ENCODE measurements at places on chromosomes 11 and 22. TPM values are rescaled to one million over a fixed set of nuclear protein-coding genes. Genes with fewer than 3 reads are reported as not detected.

Gene GLB1L2
- polyA plus RNA-seq = 0.18 TPM

Gene PATE2
- not detected for polyA plus RNA-seq

DNA sequence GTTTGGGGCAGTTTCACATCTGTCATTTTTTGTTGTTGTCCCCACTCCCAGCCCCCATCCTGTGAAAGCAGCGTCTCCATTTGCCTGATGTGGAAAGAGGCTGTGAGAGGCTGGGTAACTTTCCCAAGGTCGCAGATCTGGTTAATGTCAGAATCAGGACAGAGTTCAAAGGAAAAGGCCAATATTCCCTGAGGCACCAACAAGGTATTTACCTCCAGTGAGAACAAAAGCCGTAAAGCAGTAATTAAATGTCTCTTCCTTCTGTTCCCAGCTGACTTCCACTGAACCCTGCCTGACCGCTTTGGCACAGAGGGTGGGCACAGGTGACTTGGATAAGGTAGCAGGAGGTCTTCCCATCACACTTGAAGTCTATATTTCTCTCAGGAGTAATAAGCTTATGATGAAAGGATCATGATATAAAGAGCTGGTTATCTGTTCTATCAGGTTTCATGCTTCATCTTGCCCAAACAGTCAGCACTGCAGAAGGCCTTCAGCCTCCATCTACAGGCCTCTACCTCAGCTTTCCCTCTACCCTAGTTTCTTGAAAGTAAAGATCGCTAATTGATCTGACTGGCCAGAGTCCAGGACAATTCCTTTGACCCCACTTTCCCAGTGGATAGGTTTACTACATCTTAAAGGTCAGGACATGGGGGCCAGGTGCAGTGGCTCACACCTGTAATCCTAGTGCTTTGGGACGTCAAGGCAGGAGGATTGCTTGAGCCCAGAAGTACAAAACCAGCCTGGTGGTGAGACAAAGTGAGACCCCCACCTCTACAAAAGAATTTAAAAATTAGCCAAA is 9.4 kb downstream of the C11orf91 start:
- DNase-seq = no peak

GRCh38 chr11:15938121-15938611 is 418.2 kb downstream of the SOX6 start:
- DNase-seq = no peak

- no peak for DNase-seq
Measured at GRCh38 chr22:48084041-48084728, 1321.7 kb downstream of the TBC1D22A start.

Gene MYEOV
- polyA plus RNA-seq = 3.6 TPM

- DNase-seq = no peak
Measured at GRCh38 chr11:42012271-42012670, 552.8 kb upstream of the LRRC4C start.

Gene VPS26B
- polyA plus RNA-seq = 48.8 TPM

DNA sequence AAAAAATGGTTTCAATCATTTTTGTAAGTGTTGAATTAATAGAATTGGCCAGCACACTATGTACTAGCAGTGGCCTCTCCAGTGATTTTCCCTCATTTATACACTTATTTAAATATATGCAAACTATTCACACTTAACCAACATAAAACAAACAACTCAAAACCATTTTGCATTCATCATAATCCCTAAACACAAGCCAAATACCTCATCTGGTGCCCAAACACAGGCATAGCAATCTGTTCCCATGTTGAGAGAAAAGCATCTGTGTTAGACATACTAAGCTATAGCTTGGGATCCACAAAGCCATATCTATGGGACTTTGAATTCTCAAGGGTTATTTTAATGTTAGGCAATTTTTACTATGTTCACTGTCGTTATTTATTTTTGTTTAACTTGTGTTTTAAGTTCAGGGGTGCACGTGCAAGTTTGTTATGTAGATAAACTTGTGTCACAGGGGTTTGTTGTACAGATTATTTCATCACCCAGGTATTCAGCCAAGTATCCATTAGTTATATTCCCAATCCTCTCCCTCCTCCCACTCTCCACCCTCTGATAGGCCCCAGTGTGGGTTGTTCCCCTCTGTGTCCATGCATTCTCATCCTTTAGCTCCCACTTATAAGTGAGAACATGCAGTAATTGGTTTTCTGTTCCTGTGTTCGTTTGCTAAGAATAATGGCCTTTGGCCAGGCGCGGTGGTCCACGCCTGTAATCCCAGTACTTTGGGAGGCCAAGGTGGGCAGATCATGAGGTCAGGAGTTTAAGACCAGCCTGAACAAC is 31.0 kb upstream of the RCN1 start:
- no peak for DNase-seq

- DNase-seq = no peak
Measured at GRCh38 chr11:39541945-39542351, 1917.5 kb downstream of the LRRC4C start.

DNA sequence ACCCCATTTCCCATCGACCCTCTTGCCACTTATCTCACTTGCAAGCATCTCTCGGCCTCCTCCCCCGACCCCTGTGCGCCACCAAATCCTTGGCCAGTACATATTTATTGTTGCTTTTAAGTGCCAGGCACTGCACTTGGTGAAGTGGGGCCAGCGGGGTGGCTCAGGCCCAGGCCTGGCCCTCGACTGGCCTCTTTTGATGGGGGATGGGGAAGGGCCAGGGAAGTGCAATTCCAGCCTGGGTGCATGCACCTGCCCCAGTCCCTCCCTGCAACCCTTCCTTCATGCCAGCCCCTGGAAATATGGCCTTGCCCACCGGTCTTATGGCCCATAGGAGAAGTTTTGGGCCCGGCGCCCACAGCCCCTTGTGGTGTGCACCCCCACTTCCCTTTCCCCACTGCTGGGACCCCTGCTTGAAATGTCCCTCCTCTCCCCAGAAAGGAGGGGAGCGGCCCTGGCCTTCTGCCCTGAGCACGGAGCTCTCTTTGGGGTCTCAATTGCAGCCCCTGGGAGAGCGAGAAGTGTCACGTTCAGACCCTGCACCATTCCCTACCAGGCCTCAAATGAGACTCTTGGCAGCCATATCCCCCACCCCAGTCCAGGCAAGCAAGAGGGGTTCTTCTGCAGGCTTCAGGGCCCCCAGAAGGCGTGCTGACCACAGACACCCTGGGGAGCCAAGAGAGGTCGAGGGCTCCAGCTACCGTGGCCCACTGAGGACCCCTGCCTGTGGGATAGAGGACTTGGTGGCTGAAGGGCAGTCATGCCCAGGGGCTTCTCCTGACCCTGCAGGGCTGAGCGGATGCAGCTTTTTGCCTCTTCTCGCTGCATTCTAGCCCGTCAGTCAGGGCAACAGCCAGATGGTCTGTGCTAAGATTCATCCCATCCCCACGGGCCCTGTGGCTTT is 961 bp downstream of the SUSD2 start:
- no peak for DNase-seq

Gene GDPD4
- not detected for polyA plus RNA-seq

DNA sequence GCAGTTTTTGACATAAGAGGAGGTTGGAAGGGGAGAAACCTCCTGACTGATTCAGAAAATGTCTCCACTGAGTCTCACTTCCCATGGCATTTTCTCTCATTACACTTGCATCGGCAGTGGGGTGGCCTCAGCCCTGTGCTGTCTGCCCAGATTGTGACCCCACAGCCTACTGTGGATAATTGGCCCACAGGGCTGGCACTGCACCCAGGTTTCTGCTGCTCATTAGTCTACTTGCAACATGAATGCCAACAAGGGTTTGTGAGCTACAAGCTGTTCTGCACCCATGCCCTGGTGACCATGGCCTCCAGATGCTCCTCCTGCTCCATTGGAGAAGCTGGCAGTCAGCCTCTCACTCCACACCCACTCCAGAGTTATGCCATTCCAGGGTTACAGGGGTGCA is 296.0 kb downstream of the CTTN start:
- DNase-seq = no peak

Gene RTN4RL2
- polyA plus RNA-seq = 0.43 TPM

DNA sequence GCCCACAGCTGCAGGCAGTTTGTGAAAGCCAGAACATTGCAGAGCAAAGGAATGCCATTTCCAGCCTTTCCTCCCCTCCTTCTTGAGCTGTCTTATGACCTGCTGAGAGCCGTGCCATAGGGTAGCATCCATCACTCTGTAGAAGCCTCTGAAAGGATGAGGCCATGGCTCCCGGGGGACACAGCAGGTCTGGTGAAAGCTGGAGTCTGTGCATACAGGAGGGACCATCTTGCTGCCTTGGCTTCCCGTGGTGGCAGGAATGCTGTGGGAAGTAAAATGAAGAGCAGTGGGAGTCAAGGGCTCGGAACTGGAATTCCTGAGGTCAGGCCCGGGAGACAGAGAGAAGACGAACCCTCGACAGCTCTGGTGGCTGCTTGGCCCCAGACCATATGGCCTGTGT is 30.9 kb downstream of the ANO1 start:
- no peak for DNase-seq

GRCh38 chr11:33187998-33188722 is 26.9 kb upstream of the CSTF3 start:
- no peak for DNase-seq

- no peak for DNase-seq
Measured at GRCh38 chr11:86957976-86958646, 2.9 kb upstream of the FZD4 start.

Gene KMT5B
- 7.3 TPM for polyA plus RNA-seq

DNA sequence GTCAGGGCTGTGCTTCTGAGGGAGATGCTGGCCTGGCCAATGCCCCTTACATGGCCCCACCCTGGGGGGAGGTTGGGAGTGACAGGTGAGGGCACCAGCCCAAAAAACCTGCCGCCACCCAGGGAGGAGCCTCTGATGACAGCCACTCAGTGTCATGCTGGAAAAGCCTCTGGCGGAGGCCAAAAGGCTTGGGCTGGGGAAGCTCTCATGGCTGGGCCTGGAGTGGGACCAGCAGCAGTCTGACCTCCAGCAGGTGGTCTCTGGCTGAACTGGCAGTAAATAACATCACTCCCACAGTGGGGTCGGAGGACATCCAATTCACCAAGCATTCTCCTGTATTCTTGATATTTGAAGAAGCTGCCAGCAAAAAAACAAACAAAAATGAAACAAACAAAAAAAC is 20.1 kb downstream of the FGF3 start:
- no peak for DNase-seq

DNA sequence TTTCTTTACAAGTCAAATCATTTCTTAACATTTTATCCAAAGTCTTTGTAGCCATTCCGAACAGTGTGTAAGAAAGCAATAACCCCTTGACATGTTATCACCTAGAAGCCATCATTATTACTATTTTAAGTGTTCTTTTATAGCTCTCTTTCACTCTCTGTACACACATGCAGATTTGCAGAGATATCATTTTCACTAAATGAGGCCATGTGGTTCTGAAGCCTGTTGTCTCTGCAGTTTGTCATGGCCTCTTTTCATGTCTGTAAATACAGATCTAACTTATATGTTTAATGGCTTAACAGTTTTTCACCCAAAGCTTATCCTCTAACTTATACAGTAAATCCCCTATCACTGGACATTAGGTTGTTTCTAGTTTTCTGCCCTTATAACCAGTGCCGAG is 166.8 kb downstream of the MYO18B start:
- DNase-seq = no peak

GRCh38 chr11:125083312-125084056 is 20.4 kb downstream of the SLC37A2 start:
- no peak for DNase-seq

GRCh38 chr11:125345421-125346178 is 150.5 kb downstream of the FEZ1 start:
- DNase-seq = no peak

Gene PTPRCAP
- polyA plus RNA-seq = 0.27 TPM

- no peak for DNase-seq
Measured at GRCh38 chr11:25396847-25397246, 900.0 kb downstream of the LUZP2 start.

Gene GAL3ST3
- polyA plus RNA-seq = not detected

DNA sequence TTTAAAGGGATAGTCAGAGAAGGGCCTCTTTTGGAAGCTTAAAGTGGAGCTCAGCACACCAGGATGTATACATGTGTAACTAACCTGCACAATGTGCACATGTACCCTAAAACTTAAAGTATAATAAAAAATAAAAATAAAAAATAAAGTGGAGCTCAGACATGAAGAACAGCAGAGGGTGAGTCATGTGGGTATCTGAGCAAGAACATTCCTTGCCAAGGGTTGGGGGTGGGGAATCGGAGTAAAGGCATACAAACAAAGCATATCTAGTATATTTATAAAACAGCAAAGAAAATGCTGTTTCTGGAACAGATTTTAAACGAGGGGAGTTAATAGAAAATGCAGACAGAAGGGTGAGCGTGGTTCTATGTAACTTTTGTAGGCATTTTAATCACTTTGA is 562.6 kb upstream of the ANO3 start:
- DNase-seq = no peak

DNA sequence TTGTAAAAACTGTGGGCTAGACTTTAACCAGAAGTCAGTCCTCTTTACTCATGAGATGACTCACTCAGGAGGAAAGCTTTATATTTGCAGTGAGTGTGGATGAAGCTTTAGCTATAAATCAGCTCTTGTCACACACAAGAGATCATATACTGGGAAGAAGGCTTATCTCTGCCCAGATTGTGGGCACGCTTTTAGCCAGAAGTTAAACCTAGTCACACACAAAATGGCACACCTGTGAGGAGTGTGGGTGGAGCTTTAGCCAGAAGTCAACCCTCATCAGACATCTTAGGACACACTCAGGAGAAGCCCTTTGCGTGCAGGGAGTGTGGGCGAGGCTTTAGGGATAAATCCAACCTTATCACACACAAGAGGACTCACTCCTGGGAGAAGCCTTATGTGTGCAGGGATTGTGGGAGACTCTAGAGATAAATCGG is 706.9 kb upstream of the LUZP2 start:
- DNase-seq = no peak

DNA sequence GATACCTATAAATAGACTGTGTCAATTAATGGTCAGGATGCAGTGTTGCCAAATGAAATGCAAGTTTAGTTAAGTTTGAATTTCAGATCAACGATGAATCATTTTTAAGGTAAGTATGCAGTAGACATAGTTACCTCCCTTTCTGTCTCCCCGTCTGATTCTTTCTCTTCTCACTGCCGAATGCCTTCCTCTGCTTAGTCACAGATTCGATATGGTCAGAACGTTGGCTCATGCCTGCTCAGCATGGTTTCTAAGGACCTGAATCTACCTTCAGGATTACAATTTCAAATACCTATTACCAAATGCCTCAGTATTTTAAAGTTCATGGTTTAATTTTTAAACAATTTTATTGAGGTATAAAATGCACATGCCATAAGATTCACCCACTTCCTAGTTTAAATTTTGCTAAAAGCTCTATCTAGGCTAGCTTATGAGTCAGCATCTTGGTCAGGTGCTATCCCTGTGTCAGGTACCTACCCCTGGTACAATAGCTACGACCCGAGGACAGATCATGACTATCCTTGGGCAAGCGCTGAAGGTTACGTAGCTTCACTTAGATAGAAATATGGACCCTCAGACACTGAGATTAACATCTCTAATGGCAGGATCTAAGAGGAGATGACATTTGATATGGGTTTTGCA is 78.2 kb upstream of the SPON1 start:
- DNase-seq = no peak

DNA sequence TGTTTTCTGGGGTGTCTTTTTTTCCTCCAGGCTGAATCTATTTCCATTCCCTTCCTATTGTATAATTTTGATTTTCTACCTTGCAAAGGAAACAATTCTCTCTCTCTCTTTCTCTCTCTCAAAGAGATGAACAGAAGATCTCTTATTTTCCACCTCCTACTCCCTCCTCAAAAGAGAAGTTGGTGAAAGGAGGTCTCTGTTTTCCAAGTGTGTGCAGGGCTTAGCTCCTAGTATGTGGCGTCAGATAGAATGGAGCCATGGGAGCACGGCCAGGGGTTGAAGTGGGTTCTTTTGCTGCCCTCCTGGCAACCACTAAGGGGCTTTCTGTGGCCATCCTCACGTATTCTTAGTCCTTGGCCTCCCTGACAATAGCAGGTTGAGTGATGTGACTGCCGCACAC is 480 bp downstream of the TRIM34 start:
- DNase-seq = no peak
